ENCODE measurements at places on chromosomes 4 and X.
A peak's percentile ranks its signal among the peaks of the same experiment; 100 is the strongest.

DNA sequence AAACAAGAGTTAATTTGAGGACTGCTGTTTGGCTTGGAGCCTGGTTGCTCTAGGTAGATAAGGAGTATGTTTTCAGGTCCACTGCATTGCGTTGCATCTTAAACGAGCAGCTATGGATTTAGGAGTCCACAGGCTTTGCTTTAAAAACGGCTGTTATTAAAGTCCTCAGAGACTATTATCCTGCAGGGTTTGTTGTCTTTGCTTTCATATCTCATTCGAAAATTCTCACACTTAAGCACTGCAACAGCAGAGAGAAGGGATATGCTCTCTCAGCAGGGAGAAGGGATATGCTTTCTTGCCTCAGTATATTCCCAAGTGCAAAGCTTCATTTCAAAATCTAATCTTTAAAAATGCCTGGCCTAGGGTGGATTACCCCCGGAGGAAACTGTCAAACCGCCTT, 444.7 kb upstream of the FTHL17 start:
- DNase-seq: no peak

DNA sequence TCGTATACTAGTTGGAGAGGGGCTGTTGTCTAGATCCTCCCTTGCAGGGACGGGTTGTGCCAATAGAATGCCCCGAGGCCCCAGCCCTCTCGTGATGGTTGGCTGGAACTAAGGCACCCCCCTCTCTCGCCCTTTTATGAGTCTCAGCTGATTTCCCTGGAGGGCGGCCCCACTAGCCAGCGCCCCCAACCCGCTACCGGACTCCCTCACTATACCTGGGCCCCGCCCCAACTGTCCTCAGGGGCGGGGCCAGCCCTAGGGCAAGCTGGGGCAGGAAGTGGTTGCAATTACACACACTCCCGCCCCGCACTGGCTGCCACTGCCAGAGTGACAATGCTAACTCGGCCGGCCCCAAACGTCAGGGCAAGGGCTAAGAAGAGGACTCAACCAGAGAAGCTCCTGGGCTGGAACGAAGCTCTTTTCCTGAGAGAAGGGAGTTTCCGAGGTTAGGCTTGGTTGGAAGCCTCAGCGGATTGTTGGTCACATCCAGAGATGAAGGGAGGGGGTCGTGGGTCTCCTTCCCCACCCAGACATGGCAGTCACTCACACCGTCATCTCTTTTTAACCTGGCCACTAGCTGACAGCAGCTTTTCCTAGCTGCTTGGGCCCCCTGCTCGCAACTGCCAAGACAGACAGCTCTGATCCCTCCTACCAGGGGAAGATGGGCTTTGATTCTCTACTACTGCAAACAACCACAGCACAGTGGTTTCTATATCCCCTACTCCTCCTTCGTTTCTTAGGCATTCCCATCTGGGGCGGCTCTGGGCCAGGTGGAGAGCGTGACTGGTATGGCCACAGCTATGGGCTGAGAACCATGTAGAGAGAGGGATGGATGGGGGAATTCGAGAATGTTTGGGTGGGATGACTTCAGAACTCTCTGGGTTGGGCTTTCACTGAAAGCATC, 21.0 kb upstream of the BCORL1 start:
- DNase-seq: no peak

DNA sequence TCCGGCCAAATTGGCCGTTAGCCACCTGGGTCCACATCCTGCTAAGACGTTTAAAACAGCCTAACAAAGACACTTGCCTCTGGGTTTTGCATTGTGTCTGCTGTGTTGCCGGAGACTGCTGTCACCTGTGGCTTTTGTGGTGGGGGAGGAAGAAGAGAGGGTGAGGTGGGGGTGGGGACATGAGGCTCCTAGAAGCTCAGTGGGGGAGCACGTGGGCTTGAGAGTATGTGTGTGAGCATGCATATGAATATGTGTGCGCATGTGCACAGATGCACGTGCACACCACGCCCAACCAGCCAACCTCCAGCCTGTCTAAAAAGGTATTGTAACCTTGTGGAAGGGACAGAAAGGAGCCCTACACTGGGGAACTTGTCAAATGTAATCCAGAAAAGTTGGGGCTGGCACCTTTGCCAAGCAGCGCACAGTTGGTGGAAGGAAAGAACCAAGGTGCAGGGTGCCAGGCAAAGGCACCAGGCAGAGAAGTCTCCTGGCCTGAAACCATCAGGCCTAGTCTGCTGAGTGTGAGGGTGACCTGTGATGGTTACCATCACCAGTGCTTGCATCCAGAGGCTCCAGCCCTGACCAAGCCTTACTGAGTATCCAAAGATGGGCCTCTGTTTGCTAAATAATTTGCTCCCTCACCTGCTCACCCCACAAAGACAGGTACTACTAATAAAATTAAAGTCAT, 10.1 kb upstream of the SASH3 start:
- no peak for DNase-seq

GRCh38 chrX:106987488-106987887, 12.5 kb downstream of the MORC4 start:
- DNase-seq: no peak

GRCh38 chr4:136302566-136302965, 1229.7 kb downstream of the PCDH18 start:
- DNase-seq: no peak

- DNase-seq: no peak
Observed at GRCh38 chrX:97070346-97070745, 186.6 kb downstream of the RPA4 start.

GRCh38 chrX:150192816-150193215, 170.3 kb upstream of the MAMLD1 start:
- DNase-seq: no peak

DNA sequence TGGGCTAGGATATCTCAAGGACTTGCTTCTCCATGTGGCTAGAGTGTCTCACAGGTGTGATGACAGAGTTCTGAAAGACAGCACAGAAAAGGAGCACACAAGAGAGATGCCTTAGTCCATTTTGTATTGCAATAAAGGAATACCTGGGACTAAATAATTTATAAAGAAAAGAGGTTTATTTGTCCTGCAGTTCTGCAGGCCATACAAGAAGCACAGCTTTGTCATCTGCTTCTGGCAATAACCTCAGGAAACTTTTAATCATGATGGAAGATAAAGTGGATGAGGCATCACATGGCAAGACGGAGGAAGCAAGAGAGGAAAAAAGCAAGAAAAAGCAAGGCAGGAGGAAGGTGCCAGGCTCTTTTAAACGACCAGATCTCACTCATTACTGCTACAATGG, 126.9 kb downstream of the ADAMTS3 start:
- DNase-seq: no peak

DNA sequence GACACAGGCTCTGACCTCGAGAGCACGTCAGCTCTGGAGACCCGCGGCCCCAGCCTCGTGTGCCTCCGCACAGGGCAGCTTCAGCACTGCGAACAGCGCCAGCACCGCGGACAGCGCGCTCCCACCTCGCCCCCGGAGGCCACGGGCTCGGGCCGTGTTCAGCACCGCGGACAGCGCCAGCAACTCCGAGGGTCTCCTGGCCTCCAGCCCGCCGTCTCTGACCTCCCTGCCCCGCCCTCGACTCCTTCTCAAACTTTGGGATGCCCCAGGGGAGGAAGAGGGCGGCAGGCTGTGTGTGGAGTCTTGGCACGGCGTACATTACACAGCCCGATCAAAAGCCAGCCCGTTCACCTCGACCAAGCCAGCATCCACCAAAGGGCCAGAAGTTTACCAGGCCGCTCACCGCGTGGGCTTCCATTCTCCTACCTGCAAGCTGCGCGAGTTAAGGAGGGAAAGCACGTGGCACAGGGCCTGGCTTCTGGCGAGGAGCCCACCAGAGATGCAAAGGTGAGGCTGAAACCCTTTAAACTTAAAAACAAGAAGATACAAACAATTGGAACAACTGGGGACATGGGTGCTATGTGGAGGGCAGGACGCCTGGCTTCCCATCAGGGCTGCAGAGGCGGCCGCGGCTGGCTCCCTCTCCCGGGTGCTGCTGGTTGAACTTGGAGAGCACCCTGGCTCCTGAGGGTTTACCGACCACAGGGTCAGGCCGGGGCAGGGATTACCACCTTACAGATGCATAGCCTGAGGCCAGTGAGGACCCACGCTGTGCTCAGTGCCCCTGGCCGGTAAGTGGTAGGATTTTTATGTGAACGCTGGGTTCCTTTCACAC, 4.5 kb upstream of the NKX1-1 start:
- no peak for DNase-seq

DNA sequence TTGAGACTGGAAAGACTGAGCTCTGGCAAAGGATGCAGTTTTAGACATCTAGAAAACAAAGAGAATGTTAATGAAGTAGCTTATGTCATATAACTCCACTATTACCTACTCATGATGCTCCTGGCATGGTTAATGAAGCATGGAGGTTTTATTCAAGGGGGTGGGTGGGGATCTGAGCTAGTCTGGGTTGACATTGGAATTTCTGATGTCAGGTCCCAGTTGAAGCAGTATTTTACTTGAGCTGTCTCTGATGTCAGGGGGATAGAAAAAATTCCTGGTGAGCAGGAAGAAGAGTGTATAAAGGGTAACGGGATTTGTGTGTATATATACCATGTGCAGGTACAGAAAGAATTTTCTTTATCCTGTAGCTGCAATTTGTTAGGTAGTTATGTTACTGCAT, 102.0 kb downstream of the ELOVL6 start:
- DNase-seq: no peak

DNA sequence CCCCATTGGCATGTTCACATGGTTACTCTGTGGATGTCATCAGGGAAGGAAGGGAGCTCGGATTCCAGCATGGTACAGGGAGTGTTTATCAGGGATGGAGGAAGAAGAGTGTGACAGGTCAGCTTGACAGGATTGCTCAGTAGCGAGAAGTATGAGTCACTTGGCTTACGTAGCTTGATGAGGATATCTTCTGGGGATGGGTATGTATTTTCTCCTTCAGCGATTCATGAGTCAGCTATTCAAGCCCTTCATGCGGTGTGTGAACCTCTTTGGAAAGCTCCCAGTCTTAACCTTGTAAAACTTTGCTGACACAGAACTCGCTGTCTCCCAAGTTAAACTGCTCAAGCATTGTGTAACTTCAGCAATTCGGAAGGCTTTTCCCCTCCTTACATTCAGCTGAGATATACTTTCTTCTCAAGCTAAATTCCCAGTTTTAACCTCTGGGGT, 275.4 kb downstream of the ARHGAP10 start:
- no peak for DNase-seq

GRCh38 chr4:74394476-74395136, 29.7 kb downstream of the EREG start:
- no peak for DNase-seq

- DNase-seq: peak; percentile 29
Observed at GRCh38 chrX:24148535-24149350, 786 bp upstream of the ZFX start.

Measured in hypothalamus (tissue), 51 donors.